SW 1271 (cell line): ENCODE measurements at places on chromosomes 3 and 15.

GRCh38 chr3:89179355-89180001 is 72.1 kb downstream of the EPHA3 start:
- no peak for DNase-seq

DNA sequence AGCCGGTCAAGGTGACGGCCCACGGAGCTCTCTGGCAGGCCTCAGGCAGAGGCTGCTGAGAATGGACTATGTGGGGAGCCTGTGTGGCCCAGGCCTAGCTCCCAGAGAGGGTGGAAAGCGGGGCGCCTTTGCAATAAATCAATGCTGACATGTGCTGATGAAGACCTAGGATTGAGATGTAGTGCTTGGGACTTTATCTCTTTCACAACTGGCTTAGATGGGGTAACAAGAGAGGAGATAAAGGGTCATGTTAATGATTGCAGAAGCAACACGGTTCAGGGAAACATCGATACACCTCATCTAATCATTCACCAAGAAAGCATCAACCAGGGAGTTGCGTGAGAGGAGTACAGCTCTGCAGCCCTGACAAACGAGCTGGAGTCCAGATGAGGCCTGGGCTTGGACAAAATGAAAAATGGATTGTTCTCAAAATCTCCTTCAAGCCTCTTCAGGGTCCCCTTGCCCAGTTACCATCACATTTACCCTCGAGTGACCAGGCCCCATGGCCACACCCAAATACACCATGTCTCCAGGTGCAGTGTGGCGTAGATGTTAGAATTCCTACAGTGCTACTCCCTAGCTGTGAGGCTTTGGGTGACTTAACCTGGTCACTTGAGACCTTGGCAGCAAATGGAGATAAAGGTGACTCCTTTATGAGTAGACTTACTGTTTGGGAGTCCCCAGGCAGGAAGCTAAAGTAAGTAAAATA is 146.4 kb upstream of the LIPC start:
- DNase-seq = no peak

GRCh38 chr3:134090031-134090430 is 60.3 kb upstream of the SLCO2A1 start:
- no peak for DNase-seq

DNA sequence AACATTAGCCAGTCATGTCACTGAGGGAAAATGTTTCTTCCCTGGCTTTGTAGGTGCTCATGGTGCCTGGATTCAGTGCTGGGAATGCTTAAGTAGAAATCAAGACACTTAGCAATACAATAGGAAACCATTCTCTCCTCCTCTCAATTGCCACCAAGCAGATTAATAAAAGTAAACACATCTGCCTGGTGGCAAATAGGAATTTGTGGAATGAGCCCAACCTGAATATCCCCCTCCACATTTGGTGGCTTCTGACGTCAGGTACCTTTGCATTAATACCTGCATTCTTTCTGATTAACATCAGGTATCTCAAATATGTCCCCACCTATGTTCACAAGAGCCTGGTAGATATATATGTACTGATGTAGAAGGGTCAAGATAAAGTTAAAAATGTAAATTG is 42.7 kb downstream of the PPP2R3A start:
- no peak for DNase-seq

DNA sequence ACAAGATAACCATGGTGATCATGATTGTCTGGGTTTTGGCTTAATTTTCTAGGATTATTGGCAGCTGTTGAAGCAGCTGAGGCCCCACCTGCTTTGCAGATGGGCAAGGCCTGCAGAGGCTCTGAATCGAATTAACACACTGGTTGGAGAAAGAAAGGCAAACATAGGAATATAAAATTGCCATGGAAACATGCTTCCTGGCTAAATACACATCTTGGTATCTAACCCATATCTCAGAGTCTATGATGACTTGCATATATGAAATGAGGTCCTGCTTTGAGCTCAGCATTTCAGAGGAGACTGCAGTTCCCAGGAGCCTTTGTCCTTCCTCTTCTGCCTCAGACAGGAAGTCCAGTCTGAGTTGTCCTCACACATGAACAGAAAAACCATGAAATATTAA is 24.3 kb upstream of the SV2B start:
- no peak for DNase-seq
